Right lung (tissue), 10 donors: ENCODE measurements at places on chromosomes 7 and 10.

DNA sequence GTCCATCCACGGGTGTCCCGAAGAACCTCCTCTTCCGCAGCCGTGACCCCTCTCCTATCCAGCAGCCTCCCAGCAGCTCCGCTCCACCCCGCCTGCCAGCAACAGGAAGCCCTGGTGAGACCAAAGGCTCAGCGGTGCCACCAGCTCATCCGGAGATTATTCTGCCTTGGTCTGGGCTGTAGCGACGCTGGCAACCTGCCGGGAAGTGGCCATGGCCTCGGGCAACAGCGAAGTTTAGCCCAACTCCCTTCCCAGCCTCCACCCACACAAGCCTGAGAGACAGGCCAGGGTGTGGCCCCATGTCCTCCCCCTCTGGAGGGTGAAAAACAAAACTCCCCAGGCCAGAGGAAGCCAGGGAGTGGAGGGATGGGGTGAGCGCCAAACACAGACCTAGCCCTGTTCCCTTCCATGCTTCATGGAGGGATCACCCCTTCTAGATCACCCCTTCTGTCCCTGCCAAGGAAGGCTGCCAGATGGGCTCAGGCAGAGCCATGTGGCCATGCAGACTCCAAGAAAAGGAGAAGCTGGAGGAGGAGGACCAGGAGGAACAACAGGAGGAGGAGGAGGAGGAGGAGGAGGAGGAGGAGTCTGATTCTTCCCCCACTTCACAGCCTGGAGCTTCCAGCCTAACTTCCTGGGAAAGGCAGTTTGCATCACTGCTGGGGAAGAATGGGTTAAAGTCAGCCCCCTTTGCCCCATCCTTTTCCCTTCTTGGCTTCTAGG is 918 bp downstream of the CALHM2 start:
- no peak for DNase-seq

DNA sequence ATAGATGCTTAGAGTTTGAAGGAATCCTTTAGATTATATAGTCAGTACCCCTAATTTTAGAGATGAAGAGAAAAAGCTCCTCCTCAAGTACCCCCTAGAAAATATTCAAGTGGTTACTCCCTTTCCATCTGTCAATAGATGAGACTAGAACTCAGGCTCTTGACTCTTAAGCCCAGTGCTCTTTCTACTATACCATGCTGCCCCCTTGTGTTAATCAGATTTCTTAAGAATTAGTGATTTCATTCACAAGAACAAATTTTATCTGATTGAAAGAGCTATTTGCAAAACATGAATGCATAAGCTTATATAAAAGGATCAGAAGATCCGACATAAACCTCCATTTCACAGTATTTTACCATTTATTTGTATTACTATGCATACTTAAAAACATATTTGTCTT is 179.3 kb downstream of the TFEC start:
- no peak for DNase-seq

- no peak for DNase-seq
Observed at GRCh38 chr10:24883176-24883575, 69.2 kb downstream of the PRTFDC1 start.

- no peak for DNase-seq
Observed at GRCh38 chr7:108328174-108328651, 128.0 kb downstream of the NRCAM start.

DNA sequence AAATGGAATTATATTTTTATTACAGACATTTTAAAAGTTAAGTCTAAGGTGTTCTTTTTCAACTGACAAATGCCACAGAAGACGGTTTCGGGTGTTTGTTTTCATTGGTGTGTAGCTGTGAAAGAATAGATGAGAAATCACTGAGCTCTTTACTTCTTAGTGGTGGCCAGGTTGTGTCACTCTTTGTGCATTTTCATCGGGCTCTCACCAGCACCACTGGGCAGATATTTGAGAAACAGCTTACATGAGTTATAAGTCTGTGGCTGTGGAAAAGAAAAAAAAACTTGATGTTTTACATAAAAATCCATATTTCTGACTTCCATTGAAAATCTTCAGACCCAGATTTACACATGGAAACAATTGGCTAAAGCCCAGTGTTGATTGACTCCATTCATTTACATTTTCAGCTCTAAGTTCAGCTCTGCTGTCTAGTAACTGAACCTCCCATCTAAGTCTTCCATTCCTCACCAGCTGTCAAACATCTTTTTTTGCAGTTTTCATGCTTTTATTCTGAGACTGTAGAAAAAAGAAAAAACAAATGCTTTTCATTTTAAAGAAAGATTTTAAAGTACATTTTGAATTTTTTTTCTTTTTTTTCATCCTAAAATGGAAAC is 22.3 kb downstream of the CABCOCO1 start:
- no peak for DNase-seq

DNA sequence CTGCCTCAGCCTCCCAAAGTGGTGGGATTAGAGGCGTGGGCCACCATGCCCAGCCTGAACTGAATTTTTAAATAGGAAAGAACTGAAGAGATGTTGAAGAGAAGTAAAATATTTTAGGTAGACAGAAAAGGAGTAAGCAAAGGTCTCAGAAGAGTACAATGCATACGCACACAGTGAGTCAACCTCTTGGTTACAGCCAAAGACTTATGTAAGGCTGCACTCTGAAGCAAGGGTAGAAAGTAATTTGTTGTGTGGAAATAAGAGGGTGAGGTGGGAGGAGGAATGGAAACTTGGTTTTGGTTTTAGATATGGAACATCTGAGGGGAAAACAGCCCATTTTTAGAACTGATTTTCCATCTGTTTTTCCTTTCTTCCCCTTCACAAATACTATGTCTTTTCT is 17.6 kb downstream of the KRIT1 start:
- DNase-seq: no peak

DNA sequence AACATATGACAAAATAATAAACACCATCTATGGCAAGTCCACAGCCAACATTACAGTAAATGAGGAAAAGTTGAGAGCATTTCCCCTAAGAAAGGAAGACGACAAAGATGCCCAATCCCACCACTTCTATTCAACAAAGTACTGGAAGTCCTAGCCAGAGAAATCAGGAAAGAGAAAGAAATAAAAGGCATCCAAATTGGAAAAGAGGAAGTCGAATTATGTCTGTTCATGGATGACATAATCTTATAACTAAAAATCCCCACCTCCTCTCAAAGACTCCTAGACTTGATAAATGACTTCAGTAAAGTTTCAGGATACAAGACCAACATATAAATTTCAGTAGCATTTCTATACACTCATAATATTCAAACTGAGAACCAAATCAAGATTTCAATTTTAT is 288.5 kb upstream of the POT1 start:
- no peak for DNase-seq

DNA sequence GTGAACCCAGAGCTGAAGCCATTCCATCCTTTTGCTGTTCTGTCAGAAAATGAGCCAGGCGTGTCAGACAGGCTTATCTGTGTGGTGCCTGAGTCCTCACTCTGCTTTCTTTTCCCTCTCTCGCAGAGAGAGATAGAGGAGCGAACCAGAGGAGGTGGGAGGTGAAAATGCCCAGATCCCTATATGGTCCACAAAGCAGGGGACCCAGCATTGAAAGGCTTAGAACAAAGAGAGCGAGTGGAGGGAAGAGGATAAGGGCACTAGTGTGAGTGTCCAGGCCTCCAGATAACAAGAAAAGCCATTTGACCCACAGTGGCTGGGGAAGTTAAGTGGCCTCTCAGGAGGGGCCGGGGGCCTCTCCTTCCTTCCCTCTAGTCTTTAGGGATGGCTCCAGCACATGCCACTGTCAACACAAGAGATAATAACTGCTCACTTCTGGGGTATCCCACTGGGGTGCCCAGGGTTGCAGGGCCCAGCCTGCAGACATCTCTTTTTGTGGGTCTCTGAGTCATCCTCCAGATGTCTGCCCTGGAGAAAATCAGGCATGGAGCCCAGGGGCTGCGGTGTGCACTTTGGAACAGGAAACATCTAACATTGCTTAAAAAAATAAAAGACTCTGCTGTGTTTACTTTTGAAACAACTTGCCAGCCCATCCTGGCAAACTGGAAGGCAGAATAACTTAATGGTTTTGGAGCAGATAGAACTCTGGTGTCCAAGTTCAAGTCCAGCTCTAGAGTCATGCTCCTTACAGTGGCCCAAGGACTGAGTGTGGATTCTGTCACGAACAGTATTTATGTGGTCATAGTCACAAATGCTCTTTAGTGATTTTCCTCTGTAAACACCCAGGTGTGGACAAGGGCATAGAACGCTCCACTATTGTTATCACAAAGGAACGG is 189.5 kb downstream of the CXCL12 start:
- peak; percentile 7 for DNase-seq

GRCh38 chr7:154304231-154304630 is 252.0 kb downstream of the DPP6 start:
- DNase-seq: no peak

DNA sequence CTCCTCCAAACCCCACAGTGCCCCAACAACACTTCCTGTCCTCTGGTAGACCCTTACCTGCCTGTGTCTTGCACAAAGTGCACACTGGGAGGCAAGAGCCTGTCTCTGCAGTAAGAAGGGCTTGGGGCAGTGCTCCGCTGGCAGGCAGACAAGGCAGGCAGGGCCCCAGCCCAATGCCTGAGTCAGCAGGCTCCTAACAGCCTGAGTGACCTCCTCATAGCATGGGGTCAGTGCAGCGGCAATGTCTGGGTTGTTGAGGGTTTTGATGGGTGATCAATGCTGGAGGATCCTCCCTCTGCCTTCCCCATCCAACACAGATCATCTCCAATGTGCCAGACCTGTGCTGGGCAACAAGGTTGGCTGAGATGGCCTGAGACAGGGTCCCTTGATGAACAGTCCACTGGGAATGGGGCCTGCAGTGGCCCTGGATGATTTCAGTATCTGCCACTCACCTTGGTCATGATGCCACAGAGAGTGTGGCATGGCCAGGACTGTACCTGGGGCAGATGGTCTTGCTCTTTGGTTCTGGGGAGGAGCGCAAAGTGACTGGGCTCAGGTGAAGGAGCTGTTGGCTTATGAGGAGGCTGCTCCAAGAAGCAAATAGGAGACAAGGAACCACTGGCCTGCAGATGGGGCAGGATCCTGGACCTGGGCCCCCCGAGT is 55.6 kb upstream of the CAMK2B start:
- no peak for DNase-seq

DNA sequence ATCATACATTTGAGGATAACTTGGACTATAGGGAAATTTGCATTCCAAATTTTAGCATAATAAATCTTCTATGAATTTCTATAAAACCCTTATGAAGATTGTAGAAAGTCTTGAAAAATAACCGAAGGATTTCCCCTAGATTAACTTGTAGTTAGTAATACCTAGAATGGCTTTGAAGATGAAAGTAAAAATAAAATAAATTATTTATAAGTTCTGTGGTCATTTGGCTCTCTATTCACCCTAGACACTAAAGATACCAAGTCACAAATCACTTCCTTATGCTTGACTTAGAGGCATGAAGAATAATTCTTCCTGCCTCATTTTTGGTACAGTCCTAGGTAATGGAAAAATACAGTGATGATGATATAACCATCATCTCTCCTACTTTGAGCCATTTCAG is 79.3 kb downstream of the CSTF2T start:
- DNase-seq: no peak

- DNase-seq: no peak
Observed at GRCh38 chr7:55498142-55498541, 74.2 kb downstream of the VOPP1 start.

- no peak for DNase-seq
Observed at GRCh38 chr10:108848046-108848445, 1075.3 kb downstream of the XPNPEP1 start.

DNA sequence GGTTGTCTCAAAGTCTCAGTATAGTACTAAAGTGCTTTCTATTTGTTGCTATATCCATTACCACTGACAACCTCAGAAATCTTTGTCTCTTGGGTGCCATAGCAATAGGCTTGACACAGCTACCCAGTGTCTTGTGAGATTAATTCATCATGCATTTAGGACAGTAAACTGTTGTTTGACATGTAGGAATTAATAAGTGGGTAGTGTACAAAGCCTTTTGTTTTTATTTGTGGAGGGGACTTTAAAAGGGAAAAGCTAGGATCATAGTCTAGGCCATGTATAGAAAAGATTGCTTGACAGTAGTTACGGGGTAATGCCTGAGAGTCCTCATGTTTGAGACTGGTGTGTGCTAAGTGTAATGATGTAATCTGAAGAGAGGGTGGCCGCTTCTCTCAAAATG is 102.6 kb upstream of the AGR3 start:
- no peak for DNase-seq

DNA sequence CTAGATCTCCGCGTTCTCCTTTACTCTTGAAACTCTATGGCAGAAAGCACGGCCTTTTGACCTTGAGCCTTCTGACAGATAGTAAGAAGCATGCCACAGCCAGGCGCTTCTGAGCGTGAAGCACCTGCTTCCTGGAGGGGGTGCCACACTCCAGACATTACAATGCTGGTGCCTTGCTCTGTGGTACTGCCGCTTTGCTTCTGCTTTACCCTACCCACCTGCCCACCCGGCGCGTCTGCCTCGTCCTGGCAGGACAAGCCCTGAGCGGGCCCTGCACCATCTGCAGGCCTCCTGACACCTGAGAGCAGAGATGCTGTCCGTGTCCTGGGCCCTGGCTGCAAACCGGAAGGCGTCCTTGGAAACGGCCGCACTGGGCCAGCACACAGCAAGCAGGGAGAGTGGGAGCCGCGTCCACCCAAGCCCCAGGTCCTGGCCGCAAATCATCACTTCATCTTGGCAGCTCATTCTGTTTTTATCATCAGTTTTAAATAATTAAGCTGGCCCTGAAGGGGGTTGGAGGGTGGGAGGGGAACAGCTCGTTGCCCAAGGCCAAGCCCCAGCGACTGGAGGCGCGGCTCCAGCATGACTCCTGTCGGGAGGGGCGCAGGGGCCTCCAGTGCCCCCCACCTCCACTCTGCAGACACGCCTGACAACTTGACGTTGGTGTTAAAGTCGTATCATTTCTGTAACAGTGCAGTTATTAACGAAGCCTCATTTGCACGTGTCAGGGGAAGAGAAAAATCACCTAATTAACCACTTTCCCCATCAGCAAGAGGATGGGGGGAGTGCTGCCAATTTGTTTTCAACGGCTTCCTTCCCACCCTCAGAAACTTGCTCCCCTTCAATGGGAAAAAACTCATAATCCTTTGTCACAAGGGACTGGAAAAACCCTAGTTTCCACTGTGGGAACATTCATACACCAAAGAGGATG is 132.2 kb downstream of the MAD1L1 start:
- no peak for DNase-seq

DNA sequence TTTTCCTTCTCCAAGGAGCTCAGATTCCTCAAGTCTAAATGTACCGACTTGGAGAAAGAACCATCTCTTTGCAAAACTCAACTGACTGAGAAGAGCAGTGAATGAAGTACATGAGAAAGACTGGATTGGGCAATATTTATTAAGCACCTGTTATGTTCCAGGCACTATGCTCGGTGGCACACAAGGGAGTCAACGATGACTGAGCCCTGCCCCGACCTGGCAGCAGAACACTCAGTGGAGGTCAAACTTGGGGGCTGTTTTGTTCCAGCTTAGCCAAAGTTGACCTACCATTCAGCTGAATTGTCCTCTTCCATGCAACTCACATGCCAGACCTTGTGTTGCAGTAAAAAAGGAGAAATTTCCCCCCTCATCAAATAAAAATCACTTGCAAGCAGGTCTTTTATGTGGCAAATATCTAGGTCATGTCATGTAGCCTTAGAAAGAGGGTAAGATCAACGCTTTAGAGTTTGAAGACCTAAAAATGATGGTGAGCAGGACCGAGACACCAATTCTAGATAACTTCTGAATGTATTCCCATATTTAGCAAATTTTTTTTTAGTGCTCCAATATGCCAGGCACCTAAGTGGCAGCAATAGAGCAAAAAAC is 14.3 kb upstream of the XPNPEP1 start:
- no peak for DNase-seq
